Astrocyte (in vitro differentiated cells and primary cell): ENCODE measurements at places on chromosomes 12 and 14. TPM values are rescaled to one million over a fixed set of nuclear protein-coding genes. Genes with fewer than 3 reads are reported as not detected.

- no peak for DNase-seq
Observed at GRCh38 chr14:75531660-75532317, 9.5 kb downstream of the BATF start.

DNA sequence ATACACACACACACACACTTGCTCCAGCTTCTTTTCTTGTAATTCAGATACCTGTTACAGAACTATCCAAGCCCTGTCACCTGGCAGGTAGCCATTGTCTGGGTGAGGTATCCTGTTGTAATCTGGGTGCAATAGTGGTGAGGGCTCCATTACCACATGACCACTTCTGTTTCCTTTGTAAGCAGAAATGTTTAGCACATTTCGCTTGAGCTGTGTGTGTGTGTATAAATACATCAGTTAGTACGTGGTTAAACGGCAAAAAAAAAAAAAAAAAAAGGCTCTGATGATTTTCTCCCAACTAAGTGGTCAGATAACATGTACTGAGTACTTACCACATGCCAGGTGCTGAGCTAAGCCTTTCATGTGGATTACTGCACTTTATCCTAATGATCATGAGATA, 129.3 kb upstream of the SSTR1 start:
- no peak for DNase-seq

- DNase-seq = no peak
Observed at GRCh38 chr14:89027097-89027740, 202.8 kb downstream of the TTC8 start.

DNA sequence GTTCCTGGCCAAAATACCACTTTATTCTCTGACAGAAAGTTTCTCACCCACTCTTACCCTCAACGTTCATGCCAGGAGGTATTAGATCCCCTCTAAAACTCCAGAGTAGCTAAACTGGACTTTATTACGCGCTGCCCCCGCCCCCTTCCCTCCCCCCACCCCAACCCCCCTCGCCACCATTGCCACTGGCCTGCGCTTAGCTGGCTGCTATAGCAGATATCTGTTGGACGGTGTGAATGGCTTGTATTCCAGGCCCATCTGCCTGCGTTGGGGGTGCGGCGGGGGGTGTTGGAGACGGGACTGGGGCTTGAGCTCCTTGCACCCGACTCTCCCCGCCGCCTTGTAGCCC, 564 bp upstream of the THTPA start:
- no peak for DNase-seq

GRCh38 chr12:115857160-115857920, 420.2 kb downstream of the MED13L start:
- no peak for DNase-seq

DNA sequence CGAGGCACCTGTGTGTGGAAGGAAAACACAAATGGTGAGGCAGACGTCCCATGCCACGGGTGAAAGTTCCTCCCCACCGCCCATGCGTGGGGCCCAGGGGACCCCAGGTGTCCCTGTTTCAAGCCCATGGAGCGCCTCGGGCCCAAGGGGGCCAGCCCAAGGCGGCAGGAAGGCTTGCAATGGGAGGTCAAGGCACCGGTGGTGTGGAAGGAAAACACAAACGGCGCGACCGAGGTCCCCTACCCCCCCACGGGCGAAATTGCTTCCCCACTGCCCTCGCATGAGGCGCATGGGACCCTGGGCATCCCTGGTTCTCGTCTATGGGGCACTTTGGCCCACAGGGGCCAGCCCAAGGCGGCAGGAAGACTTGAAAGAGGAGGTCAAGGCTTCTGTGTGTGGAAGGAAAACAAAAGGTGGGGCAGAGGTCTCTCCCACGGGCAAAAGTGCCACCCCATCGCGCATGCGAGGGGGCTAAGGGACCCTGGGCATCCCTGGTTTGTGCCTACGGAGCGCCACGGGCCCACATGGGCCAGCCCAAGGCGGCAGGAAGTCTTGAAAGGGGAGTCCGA, 379.4 kb downstream of the ALG10 start:
- no peak for DNase-seq

The PMEL gene
- total RNA-seq = 3.9 and 13.8 TPM in 2 replicates

DNA sequence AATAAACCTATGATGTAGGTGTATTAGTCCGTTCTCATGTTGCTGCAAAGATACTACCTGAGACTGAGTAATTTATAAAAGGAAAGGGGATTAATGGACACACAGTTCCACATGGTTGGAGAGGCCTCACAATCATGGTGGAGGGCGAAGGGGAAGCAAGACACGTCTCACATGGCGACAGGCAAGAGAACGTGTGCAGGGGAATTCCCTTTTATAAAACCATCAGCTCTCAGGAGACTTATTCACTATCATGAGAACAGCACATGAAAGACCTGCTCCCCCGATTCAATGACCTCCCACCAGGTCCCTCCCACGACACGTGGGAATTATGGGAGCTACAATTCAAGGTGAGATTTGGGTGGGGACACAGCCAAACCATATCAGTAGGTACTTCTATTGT, 58.7 kb upstream of the DICER1 start:
- DNase-seq = no peak

GRCh38 chr14:102690509-102691286, 86.6 kb upstream of the TRAF3 start:
- no peak for DNase-seq
